H4 (cell line): ENCODE measurements at places on chromosomes 4 and X. TPM values are rescaled to one million over a fixed set of nuclear protein-coding genes. Genes with fewer than 3 reads are reported as not detected.

DNA sequence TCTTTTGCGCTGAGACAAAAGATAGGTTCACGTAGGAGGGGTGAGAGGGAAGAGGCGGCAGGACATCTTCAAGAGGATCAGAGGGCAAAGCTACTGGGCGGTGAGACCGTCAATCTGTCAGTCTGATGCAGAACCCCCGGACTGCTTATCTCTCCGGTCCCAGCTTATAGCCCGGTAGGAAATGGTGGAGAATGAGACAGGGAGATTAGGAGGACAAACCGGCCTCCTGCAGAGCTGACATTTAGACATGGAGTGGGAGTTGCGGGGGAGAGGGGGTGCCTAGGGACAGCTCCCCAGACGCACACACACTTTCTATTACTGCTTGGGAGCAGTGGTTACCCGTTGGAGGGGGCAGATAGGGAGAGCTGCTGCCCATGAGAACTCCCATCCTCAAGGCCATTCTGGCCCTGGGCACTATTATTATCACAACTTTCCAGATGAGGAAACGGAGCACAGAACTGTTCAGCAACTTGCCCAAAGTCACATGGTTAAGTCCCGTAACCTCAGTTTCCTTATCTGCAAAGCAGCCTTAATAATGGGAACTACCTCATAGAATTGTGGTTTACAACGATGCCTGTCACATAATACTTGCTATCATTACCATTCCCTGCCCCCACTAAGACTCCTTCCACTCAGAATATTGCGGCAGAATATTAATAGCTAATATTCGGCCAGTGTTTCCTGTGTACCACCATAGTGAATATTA is 1.1 kb upstream of the HDAC6 start:
- DNase-seq: no peak

DNA sequence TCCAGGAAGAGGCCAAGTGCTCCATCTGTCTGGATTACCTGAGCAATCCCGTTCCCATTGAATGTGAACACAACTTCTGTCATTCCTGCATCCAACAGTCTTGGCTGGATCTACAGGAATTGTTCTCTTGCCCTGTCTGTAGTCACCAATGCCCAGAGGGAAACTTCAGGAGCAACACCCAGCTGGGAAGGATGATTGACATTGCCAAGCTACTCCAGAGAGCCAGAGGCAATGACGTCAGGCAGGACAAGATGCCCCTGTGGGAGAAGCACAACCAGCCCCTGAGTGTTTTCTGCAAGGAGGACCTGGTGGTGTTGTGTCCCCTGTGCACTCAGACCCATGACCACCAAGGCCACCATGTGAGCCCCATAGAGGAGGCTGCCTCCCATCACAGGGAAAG is 21.3 kb upstream of the TRIM60 start:
- no peak for DNase-seq

DCHS2 gene
- 0.29 and 0.53 TPM in 2 replicates for total RNA-seq

TMEM185A gene
- 13.1 and 20.6 TPM in 2 replicates for total RNA-seq

DNA sequence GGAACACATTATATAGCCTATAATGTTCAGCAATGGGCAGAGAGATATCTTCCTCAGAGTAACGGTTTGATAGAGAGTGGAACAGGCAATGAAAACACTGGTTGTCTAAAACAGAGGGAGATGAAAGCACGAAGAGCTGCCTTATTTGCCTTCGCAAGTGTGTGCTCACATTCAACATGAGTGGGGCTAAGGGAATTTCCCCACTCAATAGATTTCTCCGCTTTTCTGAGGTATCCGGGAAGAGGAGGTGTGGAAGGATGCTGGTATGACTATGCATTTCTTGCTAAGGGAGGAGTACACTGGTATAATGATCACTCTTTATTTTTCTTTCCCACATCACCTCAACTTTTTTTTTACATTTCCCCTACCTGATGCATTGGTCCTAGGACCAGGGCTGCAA is 7.8 kb upstream of the GPR82 start:
- no peak for DNase-seq

DNA sequence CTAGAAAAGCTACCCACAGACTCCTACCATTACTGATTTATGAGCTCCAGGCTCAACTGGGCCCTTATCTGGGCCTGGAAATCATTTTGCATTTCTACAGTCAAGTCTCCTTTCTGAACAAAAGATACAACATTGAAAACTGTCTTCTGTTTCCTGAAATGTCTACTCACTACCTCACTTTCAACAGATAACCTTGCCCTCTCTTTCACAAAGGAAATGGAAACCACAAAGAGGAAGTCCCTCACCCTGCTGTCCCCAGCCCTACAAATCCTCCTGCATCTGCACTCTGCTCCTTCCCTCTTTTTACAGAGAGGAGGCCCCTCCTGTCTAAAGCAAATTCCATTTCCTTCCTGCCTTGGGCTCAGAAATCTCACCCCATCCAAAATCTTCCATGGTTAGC is 24.8 kb upstream of the CYBB start:
- no peak for DNase-seq
